Cardiac ventricle fibroblast (primary cell): ENCODE measurements at places on chromosomes 2 and 18. TPM values are rescaled to one million over a fixed set of nuclear protein-coding genes. Genes with fewer than 3 reads are reported as not detected.

Gene CYP26B1
- 11.0 and 12.7 TPM in 2 replicates for total RNA-seq

Gene STK16
- total RNA-seq = 16.2 and 20.2 TPM in 2 replicates

Gene TRPM8
- not detected in 2 replicates for total RNA-seq

Gene SKA1
- total RNA-seq = 0.62 and 3.4 TPM in 2 replicates

Gene TXNDC2
- 0.19 TPM in 1 of 2 replicates, not detected in the other for total RNA-seq

Gene TMEM37
- 1.6 and 2.9 TPM in 2 replicates for total RNA-seq

Gene MC5R
- not detected in 2 replicates for total RNA-seq

Gene THSD7B
- not detected in 2 replicates for total RNA-seq

Gene SLC14A1
- total RNA-seq = 1.0 and 4.1 TPM in 2 replicates

Gene EPB41L3
- 20.2 and 29.3 TPM in 2 replicates for total RNA-seq

Gene SLC19A3
- total RNA-seq = 5.2 and 9.9 TPM in 2 replicates

Gene PTPRM
- total RNA-seq = 60.3 and 71.2 TPM in 2 replicates
